PC-9 (cell line): ENCODE measurements at places on chromosomes 6 and 20. TPM values are rescaled to one million over a fixed set of nuclear protein-coding genes. Genes with fewer than 3 reads are reported as not detected.
A peak's percentile ranks its signal among the peaks of the same experiment; 100 is the strongest.

PHF20 gene
- 59.8 and 60.2 TPM in 2 replicates for total RNA-seq

DNA sequence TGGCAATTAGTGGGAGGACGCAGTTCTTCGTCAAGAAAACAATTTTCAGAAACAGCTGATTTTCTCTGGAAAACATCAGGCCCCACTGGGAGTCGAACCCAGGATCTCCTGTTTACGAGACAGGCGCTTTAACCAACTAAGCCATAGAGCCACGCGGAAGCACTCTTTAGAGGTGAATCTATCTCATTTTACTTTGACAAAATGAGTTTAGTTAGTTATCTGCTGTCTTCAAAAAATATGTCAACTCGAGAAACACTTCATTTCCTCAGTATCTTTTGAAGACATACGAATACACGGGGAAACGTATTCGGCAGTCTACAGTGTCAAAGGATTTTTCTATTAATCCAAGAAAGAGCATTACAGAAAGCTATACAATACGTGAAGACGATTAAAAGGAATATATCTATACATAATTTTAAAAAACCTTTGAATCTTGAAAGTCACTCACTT, 26.7 kb downstream of the GPX6 start:
- peak overlapping the region; percentile 64 for H3K27ac ChIP-seq
- peaks cover 23% of the 10 kb centered on the region for H3K4me1 ChIP-seq
- no peaks in the 10 kb centered on the region for H3K36me3 ChIP-seq
- H3K27me3 ChIP-seq, result no peaks in the 10 kb centered on the region
- peak overlapping the region; percentile 63 for H3K4me3 ChIP-seq

GRCh38 chr6:53956068-53956711, 155.1 kb upstream of the MLIP start:
- DNase-seq, result peak; percentile 70
- H3K4me1 ChIP-seq, result no peaks in the 10 kb centered on the region
- H3K27ac ChIP-seq, result no peak overlapping the region
- no peaks in the 10 kb centered on the region for H3K36me3 ChIP-seq

HSPA1B gene
- 334 and 340 TPM in 2 replicates for total RNA-seq

BTBD3 gene
- total RNA-seq, result 17.6 and 19.6 TPM in 2 replicates

GRCh38 chr6:166341464-166341863, 881 bp downstream of the SFT2D1 start:
- peaks cover 14% of the 10 kb centered on the region for H3K4me1 ChIP-seq
- H3K27ac ChIP-seq, result no peak overlapping the region
- no peak for DNase-seq
- no peaks in the 10 kb centered on the region for H3K27me3 ChIP-seq
- peak overlapping the region; percentile 89 for H3K4me3 ChIP-seq

GRCh38 chr6:85452441-85452881, 2.6 kb downstream of the NT5E start:
- H3K4me3 ChIP-seq, result peak overlapping the region; percentile 94
- peaks cover 14% of the 10 kb centered on the region for H3K36me3 ChIP-seq
- DNase-seq, result no peak
- no peaks in the 10 kb centered on the region for H3K27me3 ChIP-seq
